ENCODE measurements at places on chromosomes 7 and 10.

DNA sequence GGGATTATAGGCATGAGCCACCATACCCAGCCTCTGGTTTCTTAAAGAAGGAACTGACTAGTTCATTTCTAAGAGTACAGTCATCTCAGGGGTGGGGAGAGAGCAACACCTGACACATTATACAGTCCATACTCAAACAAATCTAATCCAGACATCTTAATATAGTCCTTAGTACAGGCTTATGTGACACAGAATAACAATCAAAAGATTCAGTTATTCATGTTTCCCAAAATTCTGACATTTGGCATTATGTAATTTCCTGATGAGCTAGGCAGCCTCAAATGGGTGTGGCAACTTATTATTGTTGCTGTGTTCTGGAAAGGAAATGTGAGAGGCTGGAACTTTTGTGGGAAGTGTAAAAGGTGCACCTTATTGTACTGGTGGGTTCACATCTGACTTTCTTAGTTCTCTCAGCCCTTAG is 116.3 kb downstream of the WDFY4 start:
- no peak for DNase-seq

- no peak for DNase-seq
Measured at GRCh38 chr7:127776776-127777386, 124.9 kb downstream of the SND1 start.

DNA sequence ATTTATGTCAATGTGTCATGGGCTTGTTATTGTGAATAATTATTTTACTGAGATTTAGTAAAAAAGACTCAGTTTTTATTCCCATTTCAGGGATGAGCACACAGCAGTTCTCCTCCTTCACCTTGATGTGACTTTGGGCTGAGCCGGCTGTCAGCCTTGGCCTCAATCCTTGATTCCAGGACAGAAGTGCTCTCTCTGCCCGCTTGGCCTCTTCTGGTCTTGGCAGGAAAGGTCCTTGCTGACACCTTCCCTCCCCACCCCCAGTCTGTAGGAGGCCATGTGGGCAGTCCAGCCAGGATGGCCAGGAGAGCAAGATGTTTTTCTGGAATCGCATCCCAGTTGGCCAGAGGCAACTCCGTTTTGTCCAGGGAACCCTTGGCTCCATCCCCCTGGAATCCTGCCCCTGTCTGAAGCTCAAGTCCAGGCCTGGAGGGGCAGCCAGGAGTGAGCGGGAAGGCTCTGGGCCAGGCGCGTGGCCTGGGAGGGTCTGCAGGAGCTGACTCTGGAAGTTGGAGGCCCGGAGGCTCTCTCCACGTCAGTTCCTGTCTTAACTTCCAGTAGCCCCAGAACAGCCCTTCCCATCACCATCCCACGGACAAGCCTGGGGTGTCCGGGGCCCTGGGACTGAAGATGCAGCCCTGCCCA is 100.9 kb downstream of the PDGFA start:
- no peak for DNase-seq

DNA sequence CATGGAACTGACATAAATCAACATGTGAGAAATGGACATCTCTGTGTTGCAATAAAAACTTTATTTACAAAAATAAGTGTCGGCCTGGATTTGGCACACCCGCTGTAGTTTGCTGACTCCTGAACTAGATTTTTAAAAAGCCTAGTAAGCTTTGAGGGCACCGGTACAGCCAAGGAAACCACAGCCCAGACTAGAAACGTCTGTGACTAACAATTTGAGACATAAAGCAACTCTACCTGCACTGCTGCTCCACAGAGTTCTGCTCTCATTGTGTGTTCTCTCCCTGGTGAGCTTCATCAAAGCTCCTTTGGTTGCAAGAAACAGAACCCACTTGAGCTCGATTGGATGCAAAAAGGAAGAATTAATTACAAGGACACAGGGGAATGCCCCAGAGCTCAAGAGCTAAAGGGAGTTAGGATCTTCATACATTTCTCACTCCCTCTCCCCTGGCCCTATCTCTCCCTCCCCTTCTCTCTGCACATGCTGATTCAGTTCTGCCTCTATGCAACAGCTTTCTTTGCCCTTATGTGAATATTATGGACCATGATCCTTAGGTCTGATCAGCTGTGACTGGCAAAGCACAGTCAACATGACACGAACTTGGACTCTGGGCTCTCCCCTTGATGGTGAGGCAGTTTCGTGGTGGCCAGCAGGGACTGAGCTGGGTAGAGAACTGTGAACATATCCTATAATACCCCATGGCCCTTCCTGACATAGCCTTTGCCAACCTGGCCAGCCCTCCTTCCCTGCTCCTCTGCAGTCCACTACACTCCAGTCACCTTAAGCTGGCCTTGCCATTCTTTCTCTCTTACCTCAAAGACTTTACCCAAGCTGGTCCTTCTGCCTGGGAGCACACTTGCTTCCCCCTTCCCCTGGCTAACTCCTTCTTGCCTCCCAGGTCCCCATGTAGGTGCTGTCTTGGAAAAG is 77.5 kb upstream of the YAE1 start:
- no peak for DNase-seq

DNA sequence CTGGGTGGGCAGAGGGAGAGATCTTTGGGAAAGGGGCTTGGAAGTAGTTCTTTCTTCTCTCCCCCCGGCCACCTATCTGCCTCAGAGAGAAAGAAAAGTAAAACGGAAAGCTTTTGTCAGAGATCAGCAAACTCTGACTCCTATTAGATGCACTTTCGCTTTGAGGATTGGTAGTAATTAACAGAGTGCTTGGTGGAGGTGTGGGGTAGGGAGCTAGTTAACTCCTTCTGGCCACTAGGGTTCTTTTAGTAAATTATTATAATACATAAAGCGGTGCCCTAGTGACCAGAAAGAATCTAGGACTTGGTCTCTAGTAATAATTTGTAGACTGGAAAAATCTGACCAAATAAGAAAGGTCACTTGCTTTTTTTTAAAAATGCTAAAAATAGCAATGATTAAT is 54.6 kb downstream of the CPVL start:
- no peak for DNase-seq

DNA sequence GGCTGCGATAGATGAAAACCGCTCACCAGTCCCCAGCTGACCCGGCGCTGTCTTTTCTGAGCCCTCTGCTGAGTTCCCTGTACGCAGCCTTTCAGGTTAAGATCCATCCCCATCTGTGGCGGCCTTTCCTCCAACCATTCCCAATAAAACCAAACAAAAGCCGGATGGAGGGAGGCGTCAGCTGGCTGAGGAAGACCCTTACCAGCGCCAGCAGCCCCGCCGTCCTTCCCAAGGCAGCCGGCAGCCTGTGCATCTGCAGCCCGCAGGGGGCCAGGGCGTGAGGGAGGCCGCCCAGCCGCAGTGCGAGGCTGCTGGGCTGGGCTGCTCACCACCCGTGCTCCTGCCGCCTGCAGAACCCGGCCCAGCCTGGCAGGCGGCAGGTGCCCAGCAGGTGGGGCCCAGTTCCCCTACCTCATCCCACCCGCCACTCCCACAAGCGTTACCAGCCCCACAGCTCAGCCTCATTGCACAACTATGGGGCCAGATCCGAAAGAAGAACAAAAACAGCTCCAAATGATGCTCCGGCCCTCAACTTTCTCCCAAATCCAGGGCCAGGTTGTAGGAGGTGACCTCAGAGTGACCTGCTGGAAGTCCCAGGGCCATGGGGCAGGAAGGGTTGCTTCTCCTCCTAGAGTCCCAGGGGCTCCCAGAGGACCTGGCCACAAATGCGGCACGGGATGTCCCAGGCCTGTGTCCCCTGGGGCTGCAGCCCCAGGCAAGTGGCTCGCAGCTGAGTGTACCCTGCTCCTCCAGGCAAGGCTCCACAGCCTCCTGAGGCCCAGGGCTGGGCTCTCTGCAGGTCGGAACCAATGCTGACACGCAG is 23.8 kb downstream of the PAPOLB start:
- no peak for DNase-seq

DNA sequence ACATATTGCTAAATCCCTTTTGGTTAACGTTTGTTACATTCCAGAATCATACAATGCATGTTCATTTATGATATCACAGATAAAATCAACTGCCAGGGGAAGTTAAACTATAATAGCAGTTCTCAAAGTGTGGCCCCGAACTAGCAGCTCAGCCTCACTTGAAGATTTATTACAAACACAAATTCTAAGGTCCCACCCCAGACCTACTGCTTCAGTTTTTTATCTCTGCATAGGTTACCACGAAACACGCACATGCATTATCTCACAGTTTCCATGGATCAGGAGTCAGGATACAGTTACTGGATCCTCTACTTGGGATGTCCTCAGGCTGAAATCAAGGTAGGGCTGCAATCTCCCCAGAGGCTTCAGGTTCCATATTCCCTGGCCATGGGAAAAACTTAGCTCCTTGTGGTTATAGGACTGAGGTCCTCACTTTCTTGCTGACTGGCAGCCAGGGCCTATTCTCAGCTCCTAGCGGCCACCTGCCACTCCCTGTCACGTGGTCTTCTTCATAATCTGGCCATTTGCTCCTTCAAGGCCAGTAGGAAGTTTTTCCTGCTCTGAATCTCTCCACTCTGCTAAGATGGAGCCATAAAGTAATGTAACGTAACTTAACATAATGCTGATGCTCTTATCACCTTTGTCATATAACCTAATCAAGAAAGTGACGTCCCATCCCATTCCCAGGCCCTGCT is 50.5 kb upstream of the YAE1 start:
- no peak for DNase-seq

DNA sequence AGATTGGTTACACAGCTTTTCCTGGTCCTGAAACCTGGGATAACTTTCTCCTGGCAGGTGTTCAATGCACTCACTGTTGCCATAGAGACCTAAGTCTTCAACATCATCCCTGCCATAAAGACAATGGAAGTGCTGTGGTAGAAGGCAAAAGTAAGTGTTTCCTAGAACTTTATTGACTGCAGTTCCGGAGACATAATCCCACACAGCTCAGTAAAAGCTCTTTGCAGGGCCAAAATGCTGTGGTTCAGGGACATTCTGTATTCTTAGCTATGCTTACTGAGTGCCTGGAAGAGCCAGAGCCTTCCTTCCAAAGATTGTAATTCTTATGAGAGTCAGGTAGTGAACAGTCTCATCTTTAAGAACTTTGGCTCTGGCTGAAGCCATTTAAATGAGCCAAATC is 5.3 kb downstream of the WIPF3 start:
- DNase-seq = no peak

- no peak for DNase-seq
Measured at GRCh38 chr10:77090381-77091356, 546.9 kb downstream of the KCNMA1 start.

- no peak for DNase-seq
Measured at GRCh38 chr7:129959471-129960203, 6.9 kb upstream of the UBE2H start.

Data from stimulated activated CD4-positive, alpha-beta T cell treated with anti-CD3 and anti-CD28 coated beads, Interleukin-12 subunit alpha, Interleukin-12 subunit beta, amount 100 ng/mL, for 48 hours (primary cell).